ENCODE measurements at places on chromosomes 6 and 20. TPM values are rescaled to one million over a fixed set of nuclear protein-coding genes. Genes with fewer than 3 reads are reported as not detected.

GPRC6A gene
- not detected for polyA plus RNA-seq

GJA1 gene
- polyA plus RNA-seq = not detected

SIRPD gene
- polyA plus RNA-seq = not detected

HLA-DRB1 gene
- 1,928 TPM for polyA plus RNA-seq

SDHAF4 gene
- polyA plus RNA-seq = 10.9 TPM

FOXP4 gene
- 2.6 TPM for polyA plus RNA-seq

DTNBP1 gene
- 56.3 TPM for polyA plus RNA-seq

Data from IgD-negative memory B cell (primary cell).